ENCODE measurements at places on chromosomes 7 and 10.

GRCh38 chr7:133082390-133082766, 488 bp upstream of the CHCHD3 start:
- no peak for DNase-seq

DNA sequence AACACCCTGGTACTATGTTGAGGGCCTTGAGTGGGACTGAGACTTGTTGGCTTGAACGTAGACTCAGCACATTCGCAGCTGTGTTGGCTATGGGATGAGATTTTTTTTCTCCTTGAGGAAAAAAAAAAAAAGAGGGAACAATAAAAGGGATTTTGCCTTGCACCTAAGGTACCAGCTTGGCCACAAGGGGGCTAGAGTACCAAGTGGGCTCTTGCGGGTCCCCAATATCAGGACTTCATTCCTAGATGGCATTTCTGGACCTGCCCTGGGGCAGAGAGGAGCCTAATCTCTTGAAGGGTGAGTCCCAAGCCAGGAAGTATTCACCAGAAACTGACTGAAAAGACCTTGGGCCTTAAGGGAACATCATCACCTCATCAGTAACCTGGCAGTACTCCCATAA, 1083.6 kb upstream of the PHF14 start:
- DNase-seq, result no peak

DNA sequence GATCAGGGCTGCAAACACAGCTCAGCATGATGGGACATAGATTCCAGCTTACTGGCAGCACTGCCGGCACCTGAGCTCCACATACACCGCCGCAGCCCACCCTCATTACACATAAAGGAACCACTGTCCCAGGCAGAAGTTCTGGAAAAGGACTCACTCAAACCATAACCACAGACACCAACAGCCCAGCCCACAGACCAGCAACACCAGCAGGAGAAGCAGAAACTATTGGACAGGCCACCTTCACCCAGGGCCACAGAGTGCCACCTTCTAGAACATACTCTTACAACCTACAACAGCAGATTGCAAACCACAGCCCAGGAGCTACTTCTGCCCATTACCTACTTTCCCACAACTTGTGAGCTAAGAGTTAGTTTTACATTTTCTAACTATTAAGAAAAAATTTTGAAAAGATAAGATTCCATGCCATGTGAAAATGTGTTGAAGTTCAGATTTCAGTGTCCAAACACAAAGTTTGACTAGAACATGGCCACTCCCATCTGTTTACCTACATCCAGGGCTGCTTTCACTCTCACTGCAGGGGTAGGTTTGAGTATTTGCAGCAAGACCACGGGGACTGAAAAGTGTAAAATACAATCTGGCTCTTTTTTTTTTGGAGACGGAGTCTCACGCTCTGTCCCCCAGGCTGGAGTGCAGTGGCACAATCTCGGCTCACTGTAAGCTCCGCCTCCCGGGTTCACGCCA, 153.0 kb downstream of the TNS3 start:
- no peak for DNase-seq

DNA sequence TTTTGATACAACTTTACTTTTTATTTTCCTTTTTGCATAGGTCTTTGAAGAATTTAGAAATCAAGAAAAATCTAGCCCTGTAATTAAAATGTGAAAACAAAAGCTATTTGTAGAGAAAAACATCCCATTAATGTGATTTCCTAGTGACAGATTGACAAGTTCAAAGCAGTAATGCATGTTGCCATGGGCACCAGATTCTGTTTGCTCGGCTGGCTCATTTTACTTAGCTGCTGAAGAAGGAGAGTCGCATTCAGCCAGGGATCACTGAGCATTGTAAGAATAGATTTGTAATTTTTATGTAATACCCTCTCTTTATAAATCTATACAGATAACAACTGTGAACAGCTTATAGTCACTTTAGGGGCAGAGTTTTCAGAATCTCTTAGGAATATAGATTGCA, 28.5 kb downstream of the DNAJB9 start:
- no peak for DNase-seq

- no peak for DNase-seq
Observed at GRCh38 chr10:5491477-5491876, 7.9 kb downstream of the CALML5 start.

- no peak for DNase-seq
Observed at GRCh38 chr7:158356454-158356853, 231.2 kb downstream of the PTPRN2 start.

GRCh38 chr7:41855798-41856197, 152.9 kb upstream of the INHBA start:
- no peak for DNase-seq

DNA sequence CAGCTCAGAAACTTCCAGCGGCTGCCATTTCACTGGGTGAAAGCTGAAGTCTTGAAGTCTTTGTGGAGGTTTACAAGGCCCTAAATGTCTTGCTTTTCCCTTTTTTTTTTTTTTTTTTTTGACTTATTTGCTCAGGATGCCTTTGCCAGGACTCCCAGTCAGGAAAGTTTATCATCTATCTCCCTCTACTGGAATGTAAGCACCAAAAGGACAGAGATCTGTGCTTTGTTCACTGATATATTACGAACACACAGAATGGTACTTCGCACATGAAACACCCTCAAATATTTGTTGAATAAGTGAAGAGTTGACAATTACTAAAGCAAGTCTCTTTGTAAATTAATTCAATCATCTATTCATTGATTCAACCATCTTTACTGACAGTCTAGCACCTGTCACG, 23.2 kb downstream of the ABCB4 start:
- DNase-seq, result no peak

- peak; percentile 89 for DNase-seq
Observed at GRCh38 chr7:130838738-130839137, 104.7 kb upstream of the KLF14 start.

DNA sequence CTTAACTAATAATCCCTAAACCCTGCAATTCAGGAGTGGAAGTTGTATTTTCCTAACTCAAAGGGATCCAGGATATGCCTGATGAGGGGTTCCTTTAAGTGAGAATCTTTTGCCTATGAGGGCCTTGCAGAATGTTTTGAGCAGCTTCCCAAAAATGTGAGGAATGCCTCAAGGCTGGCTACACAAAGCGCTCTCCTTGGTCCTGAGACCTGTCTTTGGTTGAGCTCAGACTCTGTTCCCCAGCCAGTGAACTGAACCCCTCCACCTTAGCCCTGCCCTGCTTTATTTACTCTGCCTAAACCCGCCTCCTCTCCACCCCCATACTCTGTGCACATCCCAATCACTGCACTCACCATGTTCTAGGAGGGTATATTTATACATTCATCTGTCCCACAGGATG, 108.6 kb downstream of the NRCAM start:
- peak; percentile 21 for DNase-seq

- DNase-seq, result no peak
Observed at GRCh38 chr7:75638594-75639070, 100.1 kb downstream of the HIP1 start.

DNA sequence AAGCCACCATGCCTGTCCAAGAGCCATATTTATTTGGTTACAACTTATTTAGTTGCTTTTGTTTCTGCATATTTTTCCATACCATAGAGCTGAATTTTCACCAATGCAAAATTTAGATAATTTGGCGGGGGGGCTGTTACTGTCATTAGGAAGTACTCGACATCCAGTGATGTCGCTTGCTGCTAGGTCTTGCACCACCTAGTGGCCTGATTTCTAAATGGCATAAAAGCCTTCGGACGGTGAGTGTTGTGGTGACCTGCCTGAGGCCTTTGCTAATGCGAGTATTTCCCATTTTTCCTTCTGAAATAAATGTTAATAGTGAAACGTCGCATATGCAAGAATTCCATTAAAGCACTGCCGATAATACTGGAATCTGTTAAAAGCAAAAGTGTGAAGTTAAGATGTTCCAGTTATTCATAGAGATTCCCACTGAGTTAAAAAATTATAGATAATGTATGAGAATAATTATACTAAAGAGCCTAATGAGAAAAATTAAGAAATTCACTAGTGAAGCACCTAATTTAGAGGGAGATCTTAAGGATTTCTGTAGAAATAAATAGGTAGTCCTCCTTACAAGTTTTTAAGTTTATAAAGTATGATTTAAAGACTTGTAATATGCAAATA, 86.1 kb upstream of the DNAJB6 start:
- DNase-seq, result no peak

DNA sequence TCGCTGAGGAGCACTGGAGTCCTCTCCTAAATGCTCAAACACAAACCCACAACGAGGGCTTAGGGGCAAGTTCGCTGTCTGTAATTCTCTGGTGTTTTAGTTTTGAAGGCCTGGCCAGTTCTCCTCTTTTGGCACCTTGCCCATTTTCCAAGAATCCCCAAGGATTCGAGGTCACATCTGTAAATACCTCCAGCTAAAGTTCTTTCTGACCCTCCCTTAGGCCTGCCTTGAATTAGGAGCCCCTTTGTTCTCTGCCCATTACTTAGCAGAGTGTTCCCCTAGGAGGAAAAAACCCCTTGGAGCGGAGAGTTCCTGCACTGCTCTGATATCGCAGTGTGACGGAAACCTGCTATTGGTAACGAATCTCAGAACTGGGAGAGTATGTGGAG, 743 bp upstream of the PYROXD2 start:
- no peak for DNase-seq

DNA sequence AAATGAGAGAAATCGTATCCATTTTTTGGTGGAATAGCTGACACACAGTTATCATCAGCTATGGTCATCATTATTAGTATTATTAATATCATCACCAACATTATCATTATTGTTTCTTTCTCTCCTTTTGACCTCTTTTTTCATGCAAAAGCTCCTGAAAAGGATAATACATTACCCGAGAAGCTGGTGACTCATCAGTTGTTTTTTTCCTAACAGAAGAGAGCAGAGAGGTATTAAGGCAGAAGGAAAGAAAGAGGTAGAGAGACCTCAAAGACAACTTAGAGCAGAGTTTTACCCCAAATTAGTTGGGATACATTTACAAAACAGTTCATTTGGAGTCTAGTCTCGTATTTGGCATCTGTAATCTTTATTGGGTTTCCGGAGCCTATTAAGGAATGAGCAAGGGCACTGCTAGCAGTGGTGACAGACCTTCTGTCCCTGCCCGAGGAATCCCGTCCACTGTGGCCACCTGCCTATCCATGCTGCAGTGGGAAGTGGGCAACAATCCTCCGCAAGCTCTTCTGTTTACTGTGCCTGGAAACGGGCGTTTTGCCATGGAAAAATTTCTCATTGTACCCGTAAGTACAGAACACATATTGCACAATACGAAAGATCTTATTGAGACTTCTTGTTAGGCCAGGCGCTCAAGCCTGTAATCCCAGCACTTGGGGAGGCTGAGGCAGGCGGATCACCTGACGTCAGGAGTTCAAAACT, 170.0 kb upstream of the MKLN1 start:
- DNase-seq, result no peak

GRCh38 chr10:819326-819725, 112.2 kb downstream of the LARP4B start:
- peak; percentile 6 for DNase-seq

- DNase-seq, result no peak
Observed at GRCh38 chr7:153047079-153047959, 287.8 kb downstream of the ACTR3B start.

GRCh38 chr10:70956029-70956759, 67.8 kb upstream of the PCBD1 start:
- DNase-seq, result no peak

DNA sequence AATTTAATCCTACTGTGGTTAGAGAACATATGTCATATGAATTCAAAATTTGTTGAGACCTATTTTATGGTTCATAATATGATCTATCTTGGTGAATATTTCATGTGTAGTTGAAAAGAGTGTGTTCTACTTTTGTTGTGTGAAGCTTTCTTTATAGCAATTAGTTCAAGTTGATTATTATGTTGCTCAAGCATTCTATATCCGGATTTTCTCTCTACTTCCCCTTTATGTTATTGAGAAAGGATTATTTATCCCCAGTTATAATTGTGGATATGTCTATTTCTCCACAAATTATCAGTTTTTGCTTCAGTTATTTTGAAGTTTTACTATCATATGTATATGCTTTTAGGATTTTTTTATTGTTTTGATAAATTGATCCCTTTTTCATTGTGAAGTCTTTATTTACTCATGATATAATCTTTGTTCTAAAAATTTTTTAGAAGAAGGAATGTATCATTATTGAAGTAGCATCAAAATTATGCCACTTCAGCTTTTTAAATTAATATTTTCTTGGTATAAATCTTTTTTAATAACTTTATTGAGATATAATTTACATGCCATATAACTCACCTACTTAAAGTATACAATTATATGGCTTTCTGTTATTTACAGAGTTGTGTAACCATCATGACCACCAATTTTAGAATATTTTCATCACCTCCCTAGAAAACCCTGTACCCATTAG, 12.0 kb upstream of the MEST start:
- DNase-seq, result no peak

DNA sequence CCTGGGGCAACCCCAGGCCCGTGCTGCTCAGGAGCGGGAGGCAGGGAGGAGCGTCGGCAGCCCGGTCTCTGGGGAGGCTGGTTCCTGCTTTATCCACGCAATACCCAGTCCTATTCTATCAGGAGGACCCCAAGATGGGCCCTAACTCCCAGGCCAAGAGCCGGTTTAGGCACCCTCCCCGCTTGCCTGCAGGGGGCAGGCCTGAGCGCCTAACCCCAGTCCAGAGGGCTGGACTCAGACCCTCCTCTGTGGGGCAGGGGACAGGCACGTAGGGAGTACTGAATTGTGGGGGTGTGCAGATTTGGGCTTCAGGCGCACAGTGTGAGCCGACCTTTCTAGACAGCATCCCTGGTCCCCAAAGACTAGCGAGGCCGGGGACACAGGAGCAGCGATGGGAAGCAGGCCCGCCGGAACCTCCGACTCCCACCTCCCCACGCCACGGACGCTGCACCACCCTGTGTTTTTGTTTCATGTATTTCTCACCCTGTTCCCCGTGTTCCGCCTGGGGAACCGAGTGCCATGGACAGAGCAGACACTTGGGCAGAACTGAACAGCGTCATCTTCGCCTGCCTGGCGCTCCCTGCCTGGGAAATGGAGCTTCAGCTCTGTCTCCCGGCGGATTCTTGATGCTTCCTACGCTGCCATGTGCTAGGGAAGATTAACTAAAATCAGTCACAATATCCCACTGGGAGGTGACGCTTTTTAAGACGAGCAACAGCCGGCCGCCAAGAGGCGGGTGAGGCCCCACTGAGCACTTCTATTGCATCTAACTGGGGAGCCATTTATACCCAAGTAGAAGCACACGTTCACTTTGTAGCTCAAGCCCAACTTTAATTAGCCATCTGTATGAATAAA, 5.3 kb downstream of the NUDT1 start:
- no peak for DNase-seq
